ENCODE measurements at places on chromosomes 3 and 15. TPM values are rescaled to one million over a fixed set of nuclear protein-coding genes. Genes with fewer than 3 reads are reported as not detected.
A peak's percentile ranks its signal among the peaks of the same experiment; 100 is the strongest.

GRCh38 chr3:30508339-30508738 lies 98.1 kb upstream of the TGFBR2 start:
- H3K4me1 ChIP-seq, result no peaks in the 10 kb centered on the region
- no peak overlapping the region for H3K27ac ChIP-seq
- no peaks in the 10 kb centered on the region for H3K27me3 ChIP-seq
- DNase-seq, result no peak
- H3K36me3 ChIP-seq, result no peaks in the 10 kb centered on the region

Gene NOX5
- polyA plus RNA-seq, result 0.26 TPM

Gene ATP8B4
- polyA plus RNA-seq, result 1.1 TPM

Gene ENTPD3
- 27.8 TPM for polyA plus RNA-seq

- no peak for DNase-seq
- no peak overlapping the region for H3K4me3 ChIP-seq
- no peak overlapping the region for H3K27ac ChIP-seq
- no peaks in the 10 kb centered on the region for H3K27me3 ChIP-seq
- no peaks in the 10 kb centered on the region for H3K4me1 ChIP-seq
- no peaks in the 10 kb centered on the region for H3K36me3 ChIP-seq
Measured at GRCh38 chr3:192494174-192494573, 233.2 kb downstream of the FGF12 start.

DNA sequence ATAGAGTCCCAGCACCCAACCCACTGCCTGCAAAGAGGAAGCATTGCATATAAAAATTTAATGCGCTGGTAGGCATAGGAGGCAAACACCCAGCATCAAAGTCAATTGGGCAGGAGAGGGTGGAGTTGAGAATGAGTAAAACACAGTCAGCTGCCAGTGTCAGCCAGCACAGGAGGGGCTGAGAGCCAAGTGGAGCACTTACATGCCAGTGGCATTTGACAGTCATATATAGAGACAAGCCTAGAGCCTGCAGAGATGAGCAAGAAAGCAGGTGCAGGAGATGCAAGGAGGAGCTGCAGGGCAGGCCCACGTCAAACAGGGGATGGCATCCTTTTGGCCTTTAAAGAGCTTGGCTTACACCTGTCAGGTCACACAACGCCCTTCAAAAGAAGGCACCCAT lies 27.6 kb upstream of the ZFAND6 start:
- H3K27ac ChIP-seq, result no peak overlapping the region
- no peaks in the 10 kb centered on the region for H3K36me3 ChIP-seq
- no peak overlapping the region for H3K4me3 ChIP-seq
- no peak for DNase-seq

DNA sequence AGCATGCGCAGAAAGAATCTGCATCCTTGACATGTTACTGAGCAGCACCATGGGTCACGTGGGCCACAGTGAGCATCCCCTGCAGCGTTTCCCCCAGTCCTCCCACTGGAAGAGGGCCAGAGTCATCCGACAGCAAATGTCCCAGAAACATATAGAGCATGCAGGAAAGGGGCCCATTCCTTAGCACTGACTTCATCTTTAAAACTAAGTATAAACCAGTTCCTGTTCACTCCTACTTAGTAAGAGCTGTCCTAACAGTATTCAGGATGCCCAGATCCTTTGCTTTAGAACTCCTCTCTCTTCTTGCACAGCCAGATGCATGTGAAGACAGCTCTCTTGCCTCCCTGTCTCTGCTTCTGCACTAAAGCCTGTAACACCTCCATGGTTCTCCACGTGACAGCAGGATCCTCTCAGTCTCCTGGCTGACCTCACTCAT lies 79.3 kb upstream of the OXTR start:
- no peaks in the 10 kb centered on the region for H3K4me1 ChIP-seq
- no peak for DNase-seq
- no peak overlapping the region for H3K4me3 ChIP-seq
- H3K27ac ChIP-seq, result no peak overlapping the region
- H3K36me3 ChIP-seq, result no peaks in the 10 kb centered on the region

DNA sequence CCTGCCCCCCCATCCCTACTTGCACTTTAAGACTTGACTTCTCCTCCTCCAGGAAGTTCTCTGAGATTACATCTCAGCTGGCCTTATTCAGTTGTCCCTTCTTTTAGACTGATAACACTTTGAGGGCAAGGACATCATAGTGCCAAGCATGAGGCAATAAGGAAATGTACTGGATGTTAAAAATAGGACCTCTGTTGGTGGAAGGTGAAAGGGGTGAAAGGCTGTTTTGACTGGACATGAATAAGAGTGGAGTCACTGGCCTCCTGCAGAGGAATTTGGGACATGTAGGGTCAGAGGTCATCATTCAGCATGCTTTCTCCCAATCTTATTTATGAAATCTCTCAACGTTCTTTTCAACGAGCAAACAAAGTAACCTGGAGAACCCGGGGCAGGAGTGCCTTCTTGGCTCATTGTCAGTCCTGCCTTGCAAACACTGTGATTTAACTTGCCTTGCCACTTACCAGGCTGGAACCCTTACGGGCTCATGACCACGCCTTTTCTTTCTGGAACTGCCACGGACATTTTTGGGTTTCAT lies 38.6 kb downstream of the TRIM71 start:
- H3K27me3 ChIP-seq, result no peaks in the 10 kb centered on the region
- no peak overlapping the region for H3K4me3 ChIP-seq
- H3K36me3 ChIP-seq, result no peaks in the 10 kb centered on the region

DNA sequence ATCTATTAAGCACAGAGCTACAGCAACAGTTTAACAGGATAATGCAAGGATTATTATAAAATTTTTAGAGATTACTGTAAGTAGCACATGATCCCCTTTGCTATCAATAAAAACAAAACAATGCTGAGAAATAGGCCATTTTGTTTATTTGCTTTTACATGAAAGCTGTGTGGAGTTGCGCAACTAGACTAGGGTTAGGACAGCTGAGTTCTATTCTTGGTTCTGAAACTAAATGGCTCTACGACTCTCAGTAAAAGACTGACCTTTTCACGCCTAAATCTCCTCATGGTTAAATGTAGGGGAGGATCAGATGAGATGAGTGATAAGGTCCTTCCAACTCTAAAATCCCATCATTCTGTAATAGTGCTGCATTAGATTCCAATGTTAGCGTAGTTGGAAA lies 25.0 kb downstream of the KCNMB2 start:
- H3K4me1 ChIP-seq, result no peaks in the 10 kb centered on the region
- no peaks in the 10 kb centered on the region for H3K36me3 ChIP-seq
- H3K4me3 ChIP-seq, result no peak overlapping the region
- no peaks in the 10 kb centered on the region for H3K27me3 ChIP-seq
- H3K27ac ChIP-seq, result no peak overlapping the region

GRCh38 chr15:40281801-40282146 lies 1.1 kb downstream of the ANKRD63 start:
- peaks cover 4% of the 10 kb centered on the region for H3K27me3 ChIP-seq
- H3K4me1 ChIP-seq, result no peaks in the 10 kb centered on the region
- DNase-seq, result no peak

Gene TEX55
- not detected for polyA plus RNA-seq

DNA sequence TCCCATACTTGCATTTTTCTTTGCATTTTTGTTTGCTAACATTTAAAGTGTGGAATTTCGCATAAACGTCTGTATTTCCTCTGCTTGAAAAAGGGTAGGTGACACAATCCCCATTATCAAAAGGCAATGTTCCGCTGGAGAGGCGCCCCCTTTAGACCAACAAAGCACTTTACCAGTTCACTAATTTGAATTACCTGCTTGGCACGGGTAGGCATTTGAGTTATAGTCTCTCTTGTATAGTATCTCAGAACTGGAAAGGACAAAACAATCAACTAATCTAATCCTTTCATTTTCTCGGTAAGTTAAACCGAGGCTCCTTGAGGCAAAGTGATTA lies 775 bp upstream of the CCDC39 start:
- peaks cover 7% of the 10 kb centered on the region for H3K4me1 ChIP-seq
- no peaks in the 10 kb centered on the region for H3K36me3 ChIP-seq
- peak overlapping the region; percentile 65 for H3K4me3 ChIP-seq
- DNase-seq, result peak; percentile 27
- peak overlapping the region; percentile 66 for H3K27ac ChIP-seq

- no peaks in the 10 kb centered on the region for H3K4me1 ChIP-seq
Measured at GRCh38 chr3:114155370-114155821, 23.5 kb downstream of the DRD3 start.

Gene AADAC
- polyA plus RNA-seq, result 9.1 TPM

Gene UACA
- 39.5 TPM for polyA plus RNA-seq

GRCh38 chr3:87413814-87414213 lies 137.4 kb upstream of the POU1F1 start:
- no peak overlapping the region for H3K27ac ChIP-seq
- no peak for DNase-seq
- no peaks in the 10 kb centered on the region for H3K4me1 ChIP-seq
- H3K4me3 ChIP-seq, result no peak overlapping the region
- H3K27me3 ChIP-seq, result no peaks in the 10 kb centered on the region

DNA sequence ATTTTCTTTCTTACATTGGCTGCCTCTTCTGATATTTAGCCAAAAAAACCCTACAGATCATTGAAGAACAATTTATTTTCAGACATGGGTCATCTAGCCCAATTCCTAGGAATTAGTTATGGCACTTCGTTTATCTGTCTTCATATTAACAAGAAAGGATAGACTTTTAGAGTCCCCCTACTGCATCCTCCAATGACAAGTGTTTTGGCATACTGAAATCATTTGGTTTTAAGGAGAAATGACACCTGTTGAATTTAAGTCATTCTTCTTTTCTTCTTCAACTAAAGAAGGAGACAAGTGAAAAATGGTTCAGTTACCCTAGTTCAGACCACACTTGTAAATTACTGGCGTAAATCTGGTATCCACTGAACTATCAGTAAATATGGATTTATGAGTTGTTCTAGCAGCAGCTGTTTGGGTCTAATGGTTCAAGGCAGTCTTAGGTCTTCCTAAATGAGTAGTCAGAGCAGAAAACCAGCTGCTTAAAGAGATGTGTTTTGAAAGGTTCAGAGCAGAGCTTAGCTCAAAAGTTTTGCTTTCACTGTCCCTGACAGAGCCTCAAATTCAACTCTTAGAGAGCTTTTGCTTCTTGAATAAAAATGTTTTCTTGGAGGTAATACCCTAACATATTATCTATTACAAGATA lies 5.6 kb downstream of the VGLL3 start:
- H3K27ac ChIP-seq, result no peak overlapping the region
- H3K4me3 ChIP-seq, result no peak overlapping the region
- no peaks in the 10 kb centered on the region for H3K36me3 ChIP-seq
- DNase-seq, result no peak

Gene PLA2G4E
- polyA plus RNA-seq, result not detected

DNA sequence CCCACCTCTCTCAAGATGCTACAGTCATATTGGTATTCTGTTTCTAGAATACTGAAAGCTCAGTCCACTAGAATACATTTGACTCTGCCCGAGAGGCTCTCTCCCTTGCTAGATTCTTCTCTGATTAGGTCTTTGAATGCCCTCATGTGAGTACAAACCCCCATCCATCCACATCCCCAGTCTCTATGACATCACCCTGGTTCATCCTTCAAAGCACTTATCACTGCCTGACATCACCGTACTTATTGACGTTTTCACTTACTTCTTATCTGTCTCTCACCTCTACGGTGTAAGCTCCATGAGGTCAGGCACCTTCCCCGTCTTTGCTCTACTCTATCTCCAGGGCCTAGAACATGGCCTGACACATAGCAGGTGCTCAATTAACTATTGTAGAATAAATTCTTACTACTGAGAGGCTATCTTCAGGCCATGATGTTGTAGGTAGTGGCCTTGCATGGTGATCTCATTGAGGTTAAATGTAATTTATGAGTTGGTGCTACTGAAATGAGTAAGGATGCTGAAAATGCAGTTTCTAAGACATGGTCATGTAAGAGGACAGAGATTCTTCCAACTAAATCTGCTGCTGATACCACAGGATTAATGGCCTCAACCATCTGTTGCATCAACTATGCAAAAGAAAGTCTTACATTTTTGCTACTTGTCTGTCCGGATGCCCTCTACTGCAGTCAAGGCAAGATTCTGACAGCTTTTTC lies 26.8 kb downstream of the EOGT start:
- H3K4me3 ChIP-seq, result no peak overlapping the region
- no peaks in the 10 kb centered on the region for H3K27me3 ChIP-seq
- no peaks in the 10 kb centered on the region for H3K4me1 ChIP-seq

Gene CLSTN2
- 0.99 TPM for polyA plus RNA-seq

GRCh38 chr3:55144015-55144673 lies 216.3 kb upstream of the LRTM1 start:
- H3K4me1 ChIP-seq, result no peaks in the 10 kb centered on the region
- H3K4me3 ChIP-seq, result no peak overlapping the region
- H3K27ac ChIP-seq, result no peak overlapping the region
- no peaks in the 10 kb centered on the region for H3K36me3 ChIP-seq
- no peaks in the 10 kb centered on the region for H3K27me3 ChIP-seq

DNA sequence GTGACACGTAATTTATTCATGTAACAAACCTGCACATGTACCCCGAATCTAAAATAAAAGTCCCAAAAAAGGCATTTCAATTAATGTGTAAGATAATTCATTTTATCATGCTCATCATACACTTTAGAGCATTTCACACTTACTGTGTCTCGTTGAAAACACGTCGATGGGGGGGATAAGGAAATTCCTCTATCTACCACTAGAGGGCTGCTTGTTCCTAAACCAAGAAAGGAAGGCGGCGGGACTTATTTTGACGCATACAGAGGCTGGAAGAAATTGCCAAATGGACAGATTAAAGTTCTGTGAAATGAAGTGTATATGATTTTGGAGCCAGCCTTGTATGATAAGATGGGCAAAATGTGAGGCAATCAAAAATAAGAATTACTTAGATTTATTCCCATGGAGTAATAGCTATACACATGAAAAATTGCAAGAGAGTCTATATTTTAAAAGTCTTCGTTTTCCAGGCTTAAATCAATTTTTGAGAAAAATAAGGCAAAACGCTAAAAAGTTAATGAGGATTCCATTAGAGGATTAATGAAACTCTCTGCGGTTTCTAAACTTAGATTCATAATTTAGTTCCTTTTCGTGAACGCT lies 346.8 kb downstream of the CNTN3 start:
- no peak overlapping the region for H3K4me3 ChIP-seq
- H3K27ac ChIP-seq, result no peak overlapping the region
- H3K4me1 ChIP-seq, result no peaks in the 10 kb centered on the region
- no peaks in the 10 kb centered on the region for H3K36me3 ChIP-seq

Gene CYP8B1
- not detected for polyA plus RNA-seq

GRCh38 chr15:84772467-84772866 lies 24.1 kb downstream of the ZNF592 start:
- H3K27ac ChIP-seq, result no peak overlapping the region
- H3K27me3 ChIP-seq, result no peaks in the 10 kb centered on the region
- H3K4me1 ChIP-seq, result peaks cover 16% of the 10 kb centered on the region
- no peak for DNase-seq

DNA sequence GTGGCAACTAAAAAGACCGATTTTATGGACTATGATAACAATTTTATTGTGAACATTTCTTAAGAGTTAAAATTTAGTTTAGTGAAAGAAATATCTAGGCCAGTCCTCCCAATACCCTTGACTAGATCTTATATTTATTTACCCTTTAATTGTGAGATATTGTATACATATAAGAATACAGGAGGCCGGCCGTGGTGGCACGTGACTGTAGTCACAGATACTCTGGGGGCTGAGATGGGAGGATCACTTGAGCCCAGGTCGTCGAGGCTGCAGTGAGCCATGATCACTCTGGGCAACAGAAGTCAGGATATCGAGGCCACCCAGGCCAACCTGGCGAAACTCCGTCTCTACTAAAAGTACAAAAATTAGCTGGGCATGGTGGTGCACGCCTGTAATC lies 756 bp upstream of the RMDN3 start:
- peaks cover 3% of the 10 kb centered on the region for H3K4me1 ChIP-seq
- H3K4me3 ChIP-seq, result peak overlapping the region; percentile 85
- DNase-seq, result no peak

Gene TRPC1
- 1.6 TPM for polyA plus RNA-seq
